ENCODE measurements at places on chromosomes 11 and 22. TPM values are rescaled to one million over a fixed set of nuclear protein-coding genes. Genes with fewer than 3 reads are reported as not detected.

The DRD4 gene
- 2.7 TPM for total RNA-seq

DNA sequence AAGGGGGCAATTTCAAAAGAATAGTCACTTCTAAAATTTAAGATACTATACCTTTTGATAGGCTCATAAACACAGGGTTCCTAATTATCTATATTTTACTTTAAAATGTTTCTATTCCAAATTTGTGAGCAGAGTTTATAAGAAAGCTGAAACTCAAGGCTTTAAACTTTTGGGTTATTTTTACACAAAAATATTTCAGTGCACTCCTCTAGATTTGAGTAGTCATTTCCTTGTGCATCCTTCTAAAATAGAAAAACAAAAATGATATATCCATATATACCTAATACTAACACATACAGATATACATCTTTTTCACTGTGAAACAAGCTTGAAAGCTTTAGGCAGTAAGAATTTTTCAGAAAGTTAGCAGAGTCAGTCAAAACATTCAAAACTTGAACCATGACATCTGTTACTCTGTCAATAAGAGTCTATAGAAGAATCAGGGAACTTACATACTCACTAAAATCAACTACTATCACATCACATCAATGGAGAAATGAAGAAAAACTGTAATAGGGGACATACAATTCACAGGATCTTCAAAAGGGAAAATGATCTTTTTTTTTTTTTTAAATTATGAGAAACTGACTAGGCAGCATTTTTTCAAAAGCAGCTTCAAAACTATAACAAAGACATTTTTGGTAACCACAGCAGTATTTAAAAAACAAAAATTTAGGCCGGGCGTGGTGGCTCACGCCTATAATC is 5.1 kb downstream of the PHF21A start:
- H3K27me3 ChIP-seq, result no peaks in the 10 kb centered on the region
- DNase-seq, result no peak
- peaks cover 39% of the 10 kb centered on the region for H3K4me1 ChIP-seq
- H3K27ac ChIP-seq, result peak overlapping the region; percentile 78

GRCh38 chr22:40107244-40107643 is 70.5 kb upstream of the TNRC6B start:
- H3K4me1 ChIP-seq, result peaks cover 9% of the 10 kb centered on the region
- peaks cover 2% of the 10 kb centered on the region for H3K36me3 ChIP-seq
- no peaks in the 10 kb centered on the region for H3K27me3 ChIP-seq
- no peak for DNase-seq
- H3K27ac ChIP-seq, result no peak overlapping the region
- no peak overlapping the region for H3K4me3 ChIP-seq

DNA sequence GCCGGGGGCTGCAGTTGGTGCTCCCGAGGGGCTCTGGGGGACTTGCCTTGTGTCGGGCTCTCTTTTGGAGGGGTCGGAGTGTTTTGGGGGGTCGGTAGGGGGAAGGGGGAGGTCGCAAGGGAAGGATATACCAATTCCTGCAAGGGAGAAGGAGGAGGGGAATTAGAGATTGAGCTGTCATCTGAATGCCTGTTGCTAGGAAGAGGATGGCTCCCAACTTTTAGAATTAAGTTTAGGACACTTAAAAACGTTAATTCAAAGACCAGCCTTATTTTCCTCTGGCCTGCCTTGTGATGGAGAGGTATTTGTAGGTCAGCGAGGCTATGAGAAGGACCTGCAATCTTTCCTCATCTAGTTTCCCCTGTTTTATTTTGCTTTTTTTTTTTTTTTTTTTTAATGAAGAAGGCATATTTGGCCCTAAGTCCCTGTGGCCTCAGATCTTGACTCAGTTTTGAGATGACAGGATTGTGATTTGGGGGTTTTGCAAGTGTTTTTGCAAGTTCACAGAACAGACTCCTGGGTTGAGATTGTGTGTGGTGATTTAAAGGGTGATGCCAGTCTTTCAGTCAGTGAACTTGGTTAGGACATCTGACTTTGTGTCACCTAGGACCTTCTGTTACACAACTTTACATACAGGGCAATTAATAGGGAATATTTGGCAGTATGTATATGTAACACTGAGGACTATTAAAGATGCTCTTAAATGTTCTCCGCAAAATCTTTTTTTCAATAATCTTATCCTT is 672 bp downstream of the TMEM135 start:
- no peak for DNase-seq
- H3K4me3 ChIP-seq, result peak overlapping the region; percentile 98
- no peaks in the 10 kb centered on the region for H3K27me3 ChIP-seq
- peak overlapping the region; percentile 93 for H3K27ac ChIP-seq
- H3K4me1 ChIP-seq, result peaks cover 26% of the 10 kb centered on the region
- H3K36me3 ChIP-seq, result peaks cover 8% of the 10 kb centered on the region

GRCh38 chr11:80722629-80723028 is 1281.8 kb upstream of the TENM4 start:
- H3K4me3 ChIP-seq, result no peak overlapping the region
- H3K4me1 ChIP-seq, result peaks cover 6% of the 10 kb centered on the region
- DNase-seq, result no peak
- H3K27ac ChIP-seq, result no peak overlapping the region
- H3K27me3 ChIP-seq, result no peaks in the 10 kb centered on the region

The CEP164 gene
- 61.3 TPM for total RNA-seq

The CELSR1 gene
- 20.9 TPM for total RNA-seq

GRCh38 chr11:3160252-3161031 is 4.7 kb downstream of the OSBPL5 start:
- no peaks in the 10 kb centered on the region for H3K36me3 ChIP-seq
- DNase-seq, result peak; percentile 71
- H3K27me3 ChIP-seq, result peaks cover 76% of the 10 kb centered on the region

- H3K27me3 ChIP-seq, result no peaks in the 10 kb centered on the region
- peak overlapping the region; percentile 15 for H3K27ac ChIP-seq
Observed at GRCh38 chr22:44869196-44869595, 116.8 kb downstream of the ARHGAP8 start.

DNA sequence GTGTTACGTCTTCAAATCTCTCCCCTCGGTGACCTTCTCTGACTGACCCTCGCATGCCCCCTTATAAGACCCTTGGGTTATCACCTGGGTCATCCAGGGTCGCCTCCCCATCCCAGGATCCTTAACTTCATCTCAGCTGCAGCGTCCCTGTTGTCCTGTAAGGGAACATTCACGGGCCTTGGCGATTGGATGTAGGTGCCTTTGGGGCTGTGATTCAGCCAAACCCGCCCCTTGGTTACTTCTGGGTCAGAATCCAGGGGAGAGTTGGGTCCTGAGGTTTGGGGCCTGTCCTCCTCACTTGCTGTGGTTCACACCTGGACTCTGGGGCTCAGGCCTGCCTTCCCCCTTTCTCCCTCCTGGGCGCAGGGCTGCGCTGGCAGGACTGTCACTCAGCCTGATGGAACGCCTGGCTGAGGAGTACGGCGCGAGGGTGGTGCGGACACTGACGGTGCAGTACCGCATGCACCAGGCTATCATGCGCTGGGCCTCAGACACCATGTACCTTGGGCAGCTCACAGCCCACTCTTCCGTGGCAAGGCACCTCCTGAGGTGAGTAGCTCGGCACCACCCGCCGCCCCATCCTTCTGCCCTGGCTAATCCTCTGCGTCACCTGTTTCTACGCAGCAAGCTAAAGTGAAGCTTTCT is 29.4 kb downstream of the IGHMBP2 start:
- no peaks in the 10 kb centered on the region for H3K4me1 ChIP-seq
- no peak overlapping the region for H3K27ac ChIP-seq
- no peak for DNase-seq
- no peaks in the 10 kb centered on the region for H3K27me3 ChIP-seq

The ISX gene
- total RNA-seq, result 8.9 TPM

DNA sequence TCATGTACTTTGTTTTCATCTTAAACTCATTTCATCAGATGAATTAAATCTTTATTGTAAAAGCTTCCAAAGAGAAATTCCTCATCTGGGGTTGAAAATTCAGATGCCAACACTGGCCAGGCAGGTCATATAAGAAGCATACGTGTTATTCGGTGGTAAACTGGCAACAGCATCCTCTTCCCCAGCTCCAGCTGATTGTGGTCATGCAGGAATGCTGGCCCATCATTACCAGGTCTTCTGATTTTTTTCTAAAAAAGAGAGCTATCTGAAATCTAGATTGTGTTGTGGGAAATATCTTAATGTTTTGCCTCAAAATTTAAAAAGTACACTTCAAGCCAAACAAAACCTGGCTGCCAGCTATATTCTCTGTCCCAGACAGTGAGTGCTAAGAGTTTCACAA is 53.6 kb downstream of the ARFGAP2 start:
- peaks cover 25% of the 10 kb centered on the region for H3K4me1 ChIP-seq
- no peaks in the 10 kb centered on the region for H3K27me3 ChIP-seq
- H3K4me3 ChIP-seq, result no peak overlapping the region
- H3K27ac ChIP-seq, result no peak overlapping the region
- DNase-seq, result no peak

- H3K36me3 ChIP-seq, result no peaks in the 10 kb centered on the region
- no peak for DNase-seq
- H3K4me3 ChIP-seq, result no peak overlapping the region
- no peak overlapping the region for H3K27ac ChIP-seq
- H3K4me1 ChIP-seq, result no peaks in the 10 kb centered on the region
Observed at GRCh38 chr11:79312617-79313529, 128.0 kb downstream of the TENM4 start.

GRCh38 chr11:58059007-58059350 is 28.2 kb downstream of the OR6Q1 start:
- H3K4me1 ChIP-seq, result peaks cover 32% of the 10 kb centered on the region
- H3K27ac ChIP-seq, result peak overlapping the region; percentile 97
- no peaks in the 10 kb centered on the region for H3K27me3 ChIP-seq
- no peak for DNase-seq

DNA sequence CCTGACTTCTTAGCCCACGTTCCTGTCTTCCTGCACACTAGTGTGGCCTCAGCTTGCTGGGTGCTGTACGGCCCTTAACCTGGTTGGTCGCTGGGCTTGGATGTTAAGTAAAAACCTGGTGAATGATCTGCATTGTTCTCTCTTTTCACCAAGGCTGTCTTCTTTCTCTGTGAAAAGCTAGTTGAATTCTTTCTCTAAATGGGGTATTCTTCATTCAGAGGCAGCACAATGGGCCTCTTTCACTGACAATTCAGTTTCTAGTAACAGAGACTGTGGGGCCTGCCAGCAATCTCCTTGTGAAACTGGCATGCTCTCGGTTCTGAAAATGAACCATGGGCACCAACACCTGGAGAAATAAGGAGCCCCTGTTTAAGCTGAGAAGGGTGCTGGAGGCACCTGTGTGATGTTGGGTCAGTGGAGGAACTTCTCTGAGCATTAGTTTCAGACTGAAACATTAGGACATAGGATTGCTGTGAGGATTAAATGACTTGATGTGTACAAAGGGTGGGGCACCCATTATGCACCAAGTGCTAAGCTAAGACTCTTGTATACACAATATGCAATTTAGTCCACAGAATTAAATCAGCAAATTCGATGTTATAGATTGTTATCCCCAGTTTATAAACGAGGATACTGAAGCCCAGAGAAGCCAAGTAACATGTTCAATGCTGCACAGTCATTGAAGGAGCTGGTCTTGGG is 33.1 kb upstream of the ELF5 start:
- no peak overlapping the region for H3K4me3 ChIP-seq
- H3K36me3 ChIP-seq, result no peaks in the 10 kb centered on the region
- H3K27me3 ChIP-seq, result peaks cover 10% of the 10 kb centered on the region
- DNase-seq, result no peak

GRCh38 chr11:2679011-2679676 is 20.6 kb downstream of the KCNQ1OT1 start:
- DNase-seq, result no peak
- H3K27ac ChIP-seq, result no peak overlapping the region
- H3K36me3 ChIP-seq, result no peaks in the 10 kb centered on the region
- no peak overlapping the region for H3K4me3 ChIP-seq
- peaks cover 48% of the 10 kb centered on the region for H3K4me1 ChIP-seq

DNA sequence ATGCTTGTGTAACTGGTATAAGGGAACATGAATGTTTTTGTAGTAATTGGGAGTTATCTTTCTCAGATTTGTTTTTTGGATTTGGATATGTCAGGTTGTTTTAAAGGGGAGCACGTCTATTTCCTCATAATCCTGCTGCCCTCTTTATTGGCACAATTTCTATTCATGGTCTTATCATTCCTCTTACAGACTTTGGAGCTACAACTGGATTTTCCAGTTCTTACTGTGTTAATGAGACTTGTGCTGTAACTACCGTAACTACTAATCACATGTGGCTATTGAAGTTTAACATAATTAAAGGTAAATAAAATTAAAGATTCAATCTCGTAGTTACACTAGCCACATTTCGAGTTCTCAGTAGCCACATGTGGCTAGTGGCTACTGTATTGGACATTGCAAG is 1.9 kb downstream of the FDX1 start:
- peaks cover 31% of the 10 kb centered on the region for H3K4me1 ChIP-seq
- no peaks in the 10 kb centered on the region for H3K27me3 ChIP-seq
- H3K36me3 ChIP-seq, result no peaks in the 10 kb centered on the region
- peak overlapping the region; percentile 98 for H3K27ac ChIP-seq
- DNase-seq, result no peak
- peak overlapping the region; percentile 96 for H3K4me3 ChIP-seq

GRCh38 chr11:69231466-69232018 is 62.4 kb upstream of the MYEOV start:
- H3K36me3 ChIP-seq, result no peaks in the 10 kb centered on the region
- peaks cover 3% of the 10 kb centered on the region for H3K27me3 ChIP-seq
- H3K4me3 ChIP-seq, result no peak overlapping the region

The SLC5A4 gene
- not detected for total RNA-seq

The SPTBN2 gene
- 55.0 TPM for total RNA-seq

The ANGPTL5 gene
- total RNA-seq, result not detected

DNA sequence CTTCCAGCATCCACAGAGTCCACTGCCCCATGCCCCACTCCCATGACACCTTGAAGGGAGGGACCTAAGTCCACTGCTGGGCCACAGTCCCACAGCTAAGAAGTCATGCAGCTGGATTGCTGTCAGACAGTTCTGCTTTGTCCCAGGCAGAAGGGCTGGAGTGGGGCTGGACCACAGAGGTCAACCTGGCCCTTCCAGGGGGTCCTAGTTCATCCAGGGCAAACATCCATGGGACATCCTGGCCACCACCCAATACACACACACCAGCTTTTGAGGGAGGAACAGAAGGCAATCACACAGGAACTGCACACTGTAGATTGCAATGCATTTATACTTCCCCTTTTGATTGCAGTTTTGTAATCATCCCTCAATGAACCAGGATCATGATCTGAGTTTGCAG is 11.3 kb upstream of the APOL4 start:
- peaks cover 3% of the 10 kb centered on the region for H3K27me3 ChIP-seq
- H3K27ac ChIP-seq, result no peak overlapping the region
- DNase-seq, result no peak
- no peak overlapping the region for H3K4me3 ChIP-seq
- peaks cover 1% of the 10 kb centered on the region for H3K4me1 ChIP-seq

The MMP27 gene
- not detected for total RNA-seq
